Stimulated activated CD4-positive, alpha-beta T cell treated with anti-CD3 and anti-CD28 coated beads, TNF-alpha, amount 100 ng/mL, for 48 hours (primary cell): ENCODE measurements at places on chromosomes 2 and 18.

DNA sequence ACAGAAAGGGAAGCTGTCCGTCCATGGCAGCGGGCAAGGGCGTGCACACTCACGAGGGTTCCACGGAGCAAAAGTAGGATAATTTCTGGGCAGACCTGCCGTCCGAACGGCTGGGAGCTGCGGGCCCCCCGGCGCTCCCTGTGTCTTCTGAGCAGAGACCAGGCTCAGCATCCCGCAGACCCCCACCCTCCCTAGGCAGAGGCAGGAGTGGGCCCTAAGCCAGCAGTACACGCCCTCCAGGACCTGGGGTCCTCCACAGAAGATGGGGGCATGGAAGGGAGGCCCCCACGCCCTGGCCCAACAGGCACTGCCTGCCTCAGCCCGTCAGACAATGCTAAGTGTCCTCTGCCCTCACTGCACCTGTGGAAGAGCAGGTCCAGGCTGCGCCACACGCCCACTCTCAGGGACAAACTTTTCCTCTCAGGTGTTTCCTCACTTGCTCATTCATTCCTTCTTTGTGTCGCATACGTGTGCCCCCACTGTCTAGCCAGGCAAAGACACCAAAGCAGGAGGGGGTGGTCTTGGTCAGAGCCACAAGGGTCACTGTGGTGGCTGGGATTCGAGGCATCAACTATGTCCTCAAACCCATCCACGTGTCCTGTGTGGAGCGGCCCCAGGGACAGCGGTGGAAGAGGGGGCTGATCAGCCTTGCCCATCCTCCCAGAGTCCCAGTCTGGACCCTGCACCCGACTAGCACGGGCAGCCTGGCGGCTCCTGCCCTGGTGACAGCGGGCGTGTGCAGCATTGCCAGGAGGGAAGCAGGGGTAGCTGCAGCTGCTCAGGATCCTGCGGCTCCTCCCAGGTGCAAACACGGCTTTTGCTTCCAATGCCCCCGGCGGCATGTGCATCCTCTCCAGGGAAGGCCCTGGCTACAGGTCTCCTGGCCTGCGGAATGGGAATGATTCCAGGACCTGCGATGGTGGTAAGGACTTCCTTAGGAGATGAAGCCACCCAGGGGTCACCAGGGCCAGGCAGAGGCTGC, 2.4 kb upstream of the GPC1 start:
- DNase-seq: no peak

DNA sequence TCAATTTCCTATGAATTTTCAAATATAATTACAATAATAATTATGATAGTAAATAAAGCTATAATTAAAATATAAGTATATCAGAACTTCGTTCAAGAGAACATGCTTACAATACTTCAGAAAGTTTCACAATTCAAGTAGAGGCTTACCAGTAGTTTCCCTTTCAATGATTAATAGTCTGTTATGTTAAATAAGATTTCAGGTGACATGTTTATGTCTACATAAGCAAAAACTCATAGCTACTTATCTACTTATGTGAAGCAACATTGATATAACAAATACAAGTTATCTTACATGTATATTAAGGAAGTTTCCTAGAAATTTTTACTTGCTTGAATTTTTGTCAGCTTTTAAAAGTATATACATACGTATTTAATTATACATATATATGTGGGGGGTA, 4.5 kb upstream of the COL3A1 start:
- DNase-seq: no peak

DNA sequence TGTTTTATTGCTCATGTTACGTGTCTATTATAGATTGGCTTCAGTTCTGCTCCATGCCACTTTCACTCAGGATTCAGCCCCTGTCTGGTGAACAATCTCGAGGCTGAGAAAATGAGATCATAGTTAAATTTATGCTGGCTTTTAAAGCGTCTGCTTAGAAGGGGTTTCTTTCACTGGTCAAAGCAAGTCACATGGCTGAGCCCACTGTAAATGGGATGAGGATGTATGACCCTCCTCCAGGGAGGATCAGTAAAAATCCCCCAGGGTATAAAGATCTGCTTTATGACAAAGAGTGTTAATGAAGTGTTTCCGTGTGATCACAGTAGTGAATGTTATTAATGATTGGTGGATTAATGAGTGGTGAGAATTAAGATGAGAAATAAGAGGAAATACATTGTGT, 6.2 kb upstream of the PLCL1 start:
- no peak for DNase-seq

GRCh38 chr2:19299032-19299431, 59.4 kb downstream of the OSR1 start:
- no peak for DNase-seq

DNA sequence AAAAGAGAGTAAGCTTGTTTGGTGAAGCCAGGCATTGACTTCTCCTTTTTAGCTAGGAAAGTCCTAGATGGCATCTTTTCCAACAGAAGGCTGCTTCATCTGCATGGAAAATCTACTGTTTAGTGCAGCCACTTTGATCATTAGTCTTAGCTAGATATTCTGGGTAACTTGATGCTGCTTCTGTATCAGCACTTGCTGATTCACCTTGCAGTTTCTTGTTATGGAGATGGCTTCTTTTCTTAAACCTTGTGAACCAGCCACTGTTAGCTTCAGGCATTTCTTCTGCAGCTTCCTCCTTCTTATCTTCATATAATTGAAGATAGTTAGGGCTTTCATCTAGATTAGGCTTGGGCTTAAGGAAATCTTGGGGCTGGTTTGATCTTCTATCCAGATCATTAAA, 639.7 kb downstream of the TDRD15 start:
- no peak for DNase-seq

DNA sequence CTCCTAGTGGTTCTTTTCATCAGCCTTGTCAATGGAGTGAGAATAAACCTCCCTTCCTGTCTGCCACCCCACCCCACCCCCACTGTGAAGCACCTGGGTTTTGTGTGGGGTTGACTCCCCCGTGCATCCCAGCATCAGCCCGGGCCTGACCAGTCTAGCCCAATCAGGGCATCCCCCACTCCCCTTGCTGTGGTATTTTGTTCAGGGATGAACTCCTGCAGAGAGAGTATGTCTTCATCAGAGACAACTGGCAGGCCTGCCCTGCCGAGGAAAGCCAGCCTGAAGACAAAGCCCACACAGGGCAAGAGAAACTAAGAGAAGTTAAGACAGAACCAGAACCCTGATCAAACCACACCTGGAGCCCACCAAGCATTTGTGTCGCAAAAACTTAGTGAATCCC, 36.7 kb upstream of the RMP24 start:
- no peak for DNase-seq

DNA sequence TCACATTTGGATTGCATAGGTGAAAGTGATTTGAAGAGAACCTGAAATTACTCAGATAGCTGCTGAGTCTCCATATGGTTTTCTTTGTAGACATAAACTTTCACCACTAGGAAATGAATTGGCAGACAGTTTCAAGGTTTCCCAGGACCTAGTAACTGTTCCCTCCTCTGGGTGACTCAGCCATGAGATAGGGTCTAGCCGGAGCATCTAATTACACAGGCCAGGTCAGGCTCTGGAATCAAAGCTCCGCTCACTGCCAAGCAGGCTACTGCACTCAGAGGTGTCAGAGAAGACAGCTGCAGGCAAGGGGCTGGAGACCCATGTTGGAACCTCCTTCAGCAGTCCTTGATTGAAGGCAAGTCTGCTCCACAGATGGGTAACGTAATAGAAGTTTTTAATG, 429.2 kb downstream of the TNS1 start:
- DNase-seq: no peak

- no peak for DNase-seq
These were observed 1142.0 kb upstream of the PIK3C3 start for GRCh38 chr18:40812981-40813515.

GRCh38 chr2:47036489-47036769, 118.7 kb downstream of the STPG4 start:
- DNase-seq: no peak
